MM.1S (cell line): ENCODE measurements at places on chromosomes 1 and 21.

DNA sequence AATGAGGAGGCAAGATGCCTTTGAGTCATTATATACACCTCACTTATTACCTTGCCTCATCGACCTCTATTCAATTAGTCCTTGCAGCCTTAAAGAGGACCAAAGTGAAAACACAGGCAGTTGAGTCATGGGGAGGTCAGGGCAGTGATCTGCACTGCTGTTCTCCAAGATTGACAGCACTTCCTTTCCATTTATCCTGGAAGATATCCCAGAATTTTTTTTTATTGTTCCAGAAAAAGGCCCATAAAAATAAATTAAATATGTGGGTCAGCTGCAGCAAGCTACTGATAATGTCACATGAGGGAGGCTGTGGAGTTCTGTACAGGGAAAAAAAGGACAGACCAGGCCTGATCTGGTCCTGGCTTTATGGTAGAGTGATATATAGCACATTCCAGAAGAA lies 33.2 kb upstream of the CDC42BPA start:
- DNase-seq: no peak

DNA sequence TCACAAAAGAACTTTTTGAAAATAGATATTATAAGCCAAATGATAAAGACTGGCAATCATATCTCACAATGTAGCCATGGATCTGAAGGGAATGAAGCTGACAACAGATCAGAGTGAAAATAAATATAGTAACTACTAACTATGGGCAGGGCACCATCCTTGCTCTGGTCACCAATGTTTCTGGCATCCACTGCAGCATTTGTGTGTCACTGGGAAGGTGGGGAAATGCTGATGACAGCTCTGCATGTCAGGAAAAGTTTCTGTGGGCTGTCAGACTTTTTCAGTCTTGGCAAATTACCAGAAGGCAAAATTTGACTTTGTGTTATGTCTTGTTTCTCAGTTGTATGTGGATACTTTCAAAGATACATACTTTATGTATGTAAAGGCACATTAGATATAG lies 195.6 kb downstream of the ZNF326 start:
- DNase-seq: no peak

DNA sequence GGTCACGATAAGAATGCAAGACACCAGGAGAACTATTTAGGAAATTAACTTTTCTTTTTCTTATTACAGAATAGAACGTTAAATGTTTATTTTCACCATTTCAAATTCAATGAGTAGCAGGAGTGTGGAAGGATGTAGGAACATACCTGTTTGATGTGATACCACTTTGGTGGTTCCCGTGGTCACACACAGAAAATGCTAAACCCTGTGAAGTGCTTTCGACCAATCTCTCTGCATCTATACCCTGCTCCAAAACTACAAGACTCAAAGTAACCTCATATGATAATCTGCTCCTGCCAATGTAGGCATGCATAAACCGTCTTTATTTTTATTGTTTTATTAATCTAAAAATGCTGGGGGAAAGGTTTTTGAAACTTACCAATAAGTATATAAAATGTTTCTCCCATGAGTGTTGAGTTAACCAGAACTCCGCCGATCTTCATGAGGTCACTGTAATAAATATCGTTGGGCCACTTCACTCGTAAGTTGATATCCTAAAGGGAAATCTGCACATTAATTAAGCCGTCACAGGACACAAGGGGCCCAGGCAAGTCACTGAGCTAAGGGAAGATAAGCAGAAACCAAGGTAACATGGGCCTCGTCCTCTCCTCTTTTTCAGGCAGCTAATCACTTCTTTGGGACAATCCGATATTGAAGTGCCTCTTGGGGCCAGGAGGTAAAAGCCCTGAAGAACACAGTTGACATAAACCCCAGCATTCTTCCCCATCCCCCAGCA lies 60.6 kb downstream of the SIM2 start:
- DNase-seq: no peak

DNA sequence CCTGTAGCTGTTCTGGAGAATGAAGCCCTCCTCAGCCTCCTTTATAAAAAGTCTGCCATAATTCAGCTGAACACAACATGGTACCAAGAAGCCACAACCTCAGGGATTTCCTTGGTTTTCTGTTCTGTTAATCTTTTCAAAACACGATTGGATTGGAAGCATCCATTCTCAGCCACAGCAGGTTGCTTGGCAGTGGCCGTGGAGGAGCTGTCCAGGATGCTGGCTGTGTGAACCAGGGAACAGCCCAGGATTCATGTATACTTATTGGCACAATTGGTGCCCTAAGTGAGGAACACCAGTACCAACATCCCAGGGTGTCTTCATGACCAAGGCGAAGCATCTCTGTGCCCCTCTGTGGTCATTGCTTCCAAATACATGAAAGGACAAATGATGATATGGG lies 393.5 kb downstream of the CAMTA1 start:
- no peak for DNase-seq

- peak; percentile 63 for DNase-seq
Measured at GRCh38 chr1:18913065-18913835, 10.9 kb upstream of the ALDH4A1 start.

DNA sequence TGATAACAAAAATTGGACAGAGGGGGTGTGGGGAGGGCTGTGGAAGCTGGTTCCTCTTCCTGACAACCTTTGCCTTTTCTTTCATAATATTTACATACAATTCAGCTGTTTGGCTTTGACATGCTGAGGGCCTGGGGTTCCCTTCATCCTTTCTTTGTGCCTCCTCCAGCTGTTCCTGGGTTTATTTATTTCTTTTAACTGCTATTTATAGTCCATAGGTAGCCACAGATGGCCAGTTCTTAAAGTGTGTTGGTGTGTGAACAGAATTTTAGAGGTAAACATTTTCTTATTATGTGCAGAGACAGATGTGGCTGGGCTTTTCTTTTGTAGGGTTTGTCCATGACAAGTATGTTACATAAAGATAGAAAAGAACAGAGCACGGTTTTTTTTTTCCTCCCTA lies 34.1 kb upstream of the CNIH3 start:
- no peak for DNase-seq

GRCh38 chr21:32448803-32449594 lies 36.5 kb downstream of the EVA1C start:
- DNase-seq: no peak

- no peak for DNase-seq
Measured at GRCh38 chr1:36109041-36109679, 15.9 kb downstream of the COL8A2 start.

GRCh38 chr1:1624443-1625403 lies 7.2 kb upstream of the MMP23B start:
- no peak for DNase-seq

DNA sequence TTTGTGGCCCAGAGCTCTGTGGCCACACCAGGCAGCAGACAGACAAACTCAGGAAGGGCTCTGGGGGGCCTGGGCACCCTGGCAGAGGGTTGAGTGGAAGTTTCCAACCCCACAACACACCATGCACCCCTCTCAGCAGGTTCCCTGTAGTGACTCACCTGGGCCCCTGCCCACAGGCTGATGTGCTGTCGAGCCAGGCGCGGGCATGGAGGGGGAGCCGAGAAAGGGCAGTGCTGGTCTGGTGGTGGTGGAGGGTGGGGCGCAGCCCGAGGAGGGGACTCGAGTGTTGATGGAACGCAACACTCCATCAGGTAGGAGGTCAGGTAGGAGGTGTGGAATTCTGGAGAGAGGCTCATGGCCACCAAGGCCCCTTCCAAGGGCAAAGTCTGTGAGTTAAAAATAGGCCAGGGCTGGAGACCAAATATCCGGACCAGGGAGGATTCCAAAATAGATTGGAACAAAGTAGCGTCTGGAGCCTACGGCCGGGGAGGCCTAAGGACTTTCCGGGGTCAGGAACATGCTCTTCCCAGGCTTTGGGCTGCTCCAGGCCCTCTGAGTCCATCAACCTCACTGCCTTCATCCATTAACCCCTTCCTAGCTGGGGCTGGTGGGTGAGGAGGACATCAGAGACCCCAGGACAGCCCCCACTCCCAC lies 191.5 kb upstream of the AJAP1 start:
- DNase-seq: no peak

DNA sequence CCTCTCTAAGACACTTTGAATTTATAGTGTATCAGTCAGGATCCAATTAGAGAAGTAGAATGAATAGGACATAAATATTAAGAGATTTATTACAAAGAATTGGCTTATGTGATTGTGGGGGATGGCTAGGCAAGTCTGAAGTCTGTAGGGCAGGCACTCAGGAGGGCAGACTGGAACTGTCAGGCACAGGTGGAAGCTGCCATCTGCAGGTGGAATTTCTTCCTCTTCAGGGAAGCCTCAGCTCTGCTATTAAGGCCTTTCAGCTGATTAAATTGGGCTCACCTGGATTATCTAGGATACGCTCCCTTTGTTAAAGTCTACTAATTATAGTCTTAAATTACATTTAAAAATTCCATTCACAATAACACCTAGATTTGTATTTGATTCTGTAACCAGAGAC lies 92.0 kb upstream of the HAO2 start:
- no peak for DNase-seq

DNA sequence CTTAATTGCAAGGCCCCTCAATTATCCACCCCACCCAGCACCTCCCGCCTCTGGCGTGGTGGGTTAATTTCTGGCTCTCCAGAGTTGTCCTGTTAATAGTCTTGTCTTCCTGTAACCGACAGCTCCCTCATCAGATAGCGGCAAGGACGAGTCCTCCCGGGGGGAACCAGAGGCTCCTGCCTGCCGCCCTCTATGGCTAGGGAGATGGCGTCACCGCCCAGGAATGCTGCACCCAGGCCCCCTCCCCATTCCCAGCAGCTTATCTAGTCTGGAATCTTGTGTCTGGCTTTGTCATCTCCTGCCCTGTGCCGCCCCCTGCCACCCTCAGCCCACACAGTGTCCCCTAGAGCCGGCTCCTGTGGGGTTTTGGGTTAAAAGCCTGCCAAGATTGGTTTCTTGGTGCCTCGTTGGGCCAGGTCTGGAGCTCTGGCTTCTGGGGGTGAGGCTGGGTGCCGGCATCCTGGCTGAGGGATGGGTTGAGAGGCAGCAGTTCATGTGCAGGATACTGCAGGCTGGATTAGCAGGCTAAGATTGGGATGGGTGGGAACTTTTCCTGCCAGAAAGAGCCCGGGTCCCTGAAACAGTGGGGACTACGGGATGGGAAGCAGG lies 48.8 kb downstream of the EDN2 start:
- no peak for DNase-seq

- no peak for DNase-seq
Measured at GRCh38 chr1:204420039-204421004, 8.7 kb upstream of the PPP1R15B start.

DNA sequence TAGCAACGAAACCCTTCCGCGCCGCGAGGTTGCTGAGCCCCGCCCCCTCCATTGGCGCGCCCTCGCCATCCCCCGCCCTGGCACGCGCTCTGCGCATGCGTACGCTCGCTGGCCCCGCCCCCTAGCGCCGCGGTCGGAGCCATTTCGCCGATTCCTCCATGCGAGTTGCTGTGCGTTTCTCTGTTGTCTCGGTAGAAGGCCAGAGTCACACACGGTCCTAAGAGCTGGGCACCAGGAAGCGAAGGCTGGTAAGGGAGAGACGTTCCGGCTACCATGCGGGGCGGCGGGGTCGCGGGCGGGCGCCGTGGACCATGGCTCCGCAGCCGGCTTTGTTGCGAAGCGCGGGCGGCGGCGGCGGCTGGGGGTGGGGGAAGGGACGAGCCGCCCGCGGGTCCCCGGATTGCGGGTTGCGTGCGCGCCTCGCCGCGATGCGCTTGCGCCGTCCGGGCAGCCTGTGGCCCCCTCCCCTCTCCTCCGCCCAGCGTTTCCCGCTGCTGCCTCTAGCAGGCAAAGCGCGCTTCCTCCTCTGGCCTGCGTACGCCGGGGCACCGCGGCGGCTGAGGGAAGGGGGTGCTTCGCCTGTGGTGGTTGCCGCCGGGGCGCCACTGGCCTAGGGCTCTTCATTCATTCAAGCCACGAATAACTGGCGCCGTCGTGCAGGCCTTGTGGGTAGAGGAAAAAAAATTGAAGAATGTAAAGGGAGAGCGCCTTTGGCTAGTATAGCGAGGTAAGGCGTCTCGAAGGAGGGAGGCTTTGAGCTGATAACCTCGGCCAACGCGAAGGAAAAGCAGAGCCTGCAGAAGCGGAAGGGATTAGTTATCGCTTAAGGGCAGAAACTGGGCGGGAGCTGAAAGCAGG lies at the start of gene DHX9:
DHX9 (plus strand) TSS at position 139 of the 858 bp plus-strand sequence. CDS start 3,220 bp downstream, outside the sequence.
- DNase-seq: peak; percentile 95

DNA sequence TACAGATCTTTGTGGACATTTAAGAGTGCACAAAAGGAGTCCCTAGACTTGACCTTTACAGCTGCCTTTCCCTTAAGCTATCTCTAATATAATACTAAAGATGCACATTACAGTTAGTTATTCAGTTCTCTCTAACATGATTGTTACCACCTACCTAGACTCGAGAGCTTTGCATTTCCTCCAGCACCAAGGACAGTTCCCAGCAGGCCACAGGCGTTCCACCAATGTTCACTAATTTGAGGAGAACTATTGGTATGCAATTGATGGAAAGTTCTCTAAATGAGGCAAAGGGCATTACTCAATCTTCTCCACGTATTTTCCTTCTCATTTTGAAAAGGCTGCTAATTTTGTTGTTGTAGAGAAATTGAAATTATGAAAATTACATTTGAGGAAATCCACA lies 5.4 kb upstream of the NTNG1 start:
- peak; percentile 47 for DNase-seq
